ENCODE measurements at places on chromosomes 13 and 19.

DNA sequence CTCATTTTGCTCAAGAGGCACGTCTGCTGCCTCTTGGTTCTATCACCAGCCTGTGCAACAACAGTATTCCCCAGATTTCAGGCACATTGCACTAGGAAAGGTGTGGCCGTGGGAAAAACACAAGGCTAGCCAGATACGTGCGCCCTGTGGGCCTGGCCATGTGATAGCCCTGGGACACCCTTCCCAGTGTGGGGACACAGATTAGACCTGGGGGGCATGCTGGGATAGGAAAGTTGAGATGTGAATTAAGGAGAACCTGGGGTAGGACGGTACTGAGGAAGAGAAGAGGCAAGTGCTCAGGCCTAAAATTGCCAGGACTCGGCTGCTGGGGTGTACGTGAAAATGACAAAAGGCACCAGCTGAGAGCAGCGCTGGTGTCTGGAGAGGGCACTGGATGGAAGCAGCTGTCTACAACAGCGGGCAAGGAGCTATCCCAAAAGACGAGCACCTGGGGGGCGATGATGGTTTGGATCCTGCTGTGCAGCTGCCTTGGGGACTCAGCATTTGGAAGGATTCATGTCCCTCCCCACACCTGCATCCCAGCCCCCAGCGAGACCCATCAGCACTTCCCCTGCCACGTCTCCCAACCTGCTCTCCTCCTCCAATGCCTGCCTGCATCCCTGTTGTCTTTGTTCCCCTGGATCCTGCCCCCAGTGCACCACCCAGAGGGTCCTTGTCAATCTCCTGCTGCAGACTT is 54.3 kb downstream of the GGACT start:
- no peak for DNase-seq

- DNase-seq, result no peak
These were observed 467 bp downstream of the LAMP1 start for GRCh38 chr13:113297370-113298042.

DNA sequence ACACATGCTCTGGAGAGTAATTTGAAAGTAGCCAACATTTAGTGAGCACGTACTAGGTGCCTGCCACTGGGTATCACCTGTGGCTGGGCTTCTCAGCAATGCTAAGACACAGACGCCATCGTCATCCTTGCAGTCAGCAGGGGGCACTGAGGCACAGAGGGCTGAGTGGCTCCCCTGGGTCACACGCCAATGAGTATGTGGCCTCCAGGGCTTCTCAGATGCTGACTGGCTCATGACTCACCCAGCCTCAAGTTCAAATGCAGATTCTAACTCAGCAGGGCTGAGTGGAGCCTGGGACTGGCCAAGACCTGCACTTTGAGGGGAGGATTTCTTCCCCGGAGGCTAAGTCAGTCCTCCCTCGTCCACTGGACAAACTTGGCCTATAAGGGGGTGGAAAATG is 115.1 kb upstream of the CACNA1A start:
- DNase-seq, result no peak

- DNase-seq, result no peak
These were observed 72.1 kb downstream of the KLF12 start for GRCh38 chr13:74061926-74062595.

GRCh38 chr19:18666784-18667183 is 16.7 kb upstream of the CRTC1 start:
- no peak for DNase-seq

GRCh38 chr13:46624821-46625220 is 71.9 kb downstream of the LRCH1 start:
- DNase-seq, result no peak

GRCh38 chr19:16375936-16376185 is 51.2 kb downstream of the KLF2 start:
- DNase-seq, result no peak

DNA sequence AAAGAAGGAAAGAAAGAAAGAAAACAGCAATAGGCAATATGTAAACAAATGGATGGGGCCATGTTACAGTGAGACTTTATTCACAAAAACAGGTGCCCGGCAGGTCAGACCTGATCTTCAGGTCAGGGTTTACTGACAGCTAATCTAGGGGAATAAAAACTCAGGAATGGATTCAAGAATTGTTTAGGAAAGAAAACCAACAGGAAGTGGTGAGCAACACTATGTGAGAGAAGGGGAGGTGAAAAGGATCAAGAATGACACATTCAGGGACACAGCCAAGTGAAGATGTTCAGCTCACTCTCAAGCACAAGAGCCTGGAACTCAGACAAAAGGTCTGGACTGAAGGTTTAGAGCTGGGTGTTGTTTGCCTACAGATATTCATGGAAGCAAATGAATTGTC is 244.5 kb downstream of the EFNB2 start:
- no peak for DNase-seq

DNA sequence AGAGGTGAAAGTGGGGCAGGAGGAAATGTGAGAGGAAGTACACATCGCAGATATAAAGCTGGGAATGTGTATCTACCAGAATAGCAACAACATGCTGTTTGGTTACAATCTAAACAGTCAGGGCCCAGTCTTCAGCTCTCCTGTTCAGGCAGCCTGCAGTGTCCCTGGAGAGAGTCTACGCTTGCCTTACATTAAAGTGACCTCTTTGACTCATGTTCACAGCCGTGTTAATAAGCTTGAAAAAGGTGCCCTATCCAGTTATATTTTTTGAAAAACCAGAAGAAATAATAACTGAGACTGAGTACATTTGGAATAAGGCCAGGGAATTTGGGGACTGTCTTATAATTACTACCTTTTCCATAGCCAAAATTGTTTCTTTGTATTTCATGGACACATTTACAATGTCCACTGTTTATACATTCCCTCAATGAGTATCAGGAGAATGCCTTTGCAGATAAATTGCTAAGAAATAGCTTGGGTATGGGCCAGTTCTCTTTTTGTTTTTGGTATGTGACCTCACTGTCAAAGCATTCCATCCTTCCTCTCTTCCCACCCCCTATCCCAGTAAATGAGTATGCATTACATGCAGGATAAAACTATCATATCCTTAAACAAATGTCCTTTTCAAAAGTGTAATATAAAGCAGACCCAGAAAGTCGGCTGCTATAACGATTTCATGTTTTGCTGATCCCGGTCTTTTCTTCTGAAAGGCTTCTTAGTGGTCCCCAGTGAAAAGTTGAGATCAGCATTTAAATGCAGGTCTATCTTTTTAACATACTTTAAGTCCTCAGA is 82.6 kb downstream of the PCDH9 start:
- no peak for DNase-seq

- DNase-seq, result no peak
These were observed 292.4 kb downstream of the EFNB2 start for GRCh38 chr13:106243011-106243565.

GRCh38 chr19:35828692-35829301 is 16.2 kb upstream of the PRODH2 start:
- peak; percentile 55 for DNase-seq

DNA sequence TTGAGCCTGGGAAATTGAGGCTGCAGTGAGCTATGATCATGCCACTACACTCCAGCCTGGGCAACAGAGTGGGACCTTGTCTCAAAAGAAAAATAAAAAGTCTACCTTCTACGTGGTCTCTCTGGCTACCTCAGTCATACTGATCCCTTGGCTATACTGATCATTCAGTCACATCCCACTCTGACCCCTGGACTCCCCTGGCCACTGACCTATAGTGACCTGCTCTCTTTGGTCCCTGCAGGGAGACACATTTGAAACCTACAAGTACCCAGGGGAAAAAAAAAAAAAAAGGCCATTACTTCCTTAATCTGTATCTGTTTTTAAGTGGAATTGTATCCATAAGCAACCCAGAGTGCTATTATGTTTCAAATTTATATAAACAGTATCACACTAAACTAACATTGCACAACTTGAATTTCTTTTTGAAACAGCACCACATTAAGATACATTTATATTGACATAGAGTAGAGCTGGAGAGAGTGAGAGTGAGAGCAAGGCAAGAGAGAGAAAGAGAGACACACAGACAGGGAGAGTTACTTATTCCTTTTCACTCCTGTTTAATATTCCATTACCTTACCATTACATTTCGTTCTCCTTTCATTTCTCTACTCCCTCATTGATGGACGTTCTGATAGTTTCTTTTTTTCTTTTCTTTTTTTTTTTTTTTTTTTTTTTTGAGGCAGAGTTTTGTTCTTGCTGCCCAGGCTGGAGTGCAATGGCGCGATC is 23.7 kb upstream of the CERS4 start:
- DNase-seq, result no peak

DNA sequence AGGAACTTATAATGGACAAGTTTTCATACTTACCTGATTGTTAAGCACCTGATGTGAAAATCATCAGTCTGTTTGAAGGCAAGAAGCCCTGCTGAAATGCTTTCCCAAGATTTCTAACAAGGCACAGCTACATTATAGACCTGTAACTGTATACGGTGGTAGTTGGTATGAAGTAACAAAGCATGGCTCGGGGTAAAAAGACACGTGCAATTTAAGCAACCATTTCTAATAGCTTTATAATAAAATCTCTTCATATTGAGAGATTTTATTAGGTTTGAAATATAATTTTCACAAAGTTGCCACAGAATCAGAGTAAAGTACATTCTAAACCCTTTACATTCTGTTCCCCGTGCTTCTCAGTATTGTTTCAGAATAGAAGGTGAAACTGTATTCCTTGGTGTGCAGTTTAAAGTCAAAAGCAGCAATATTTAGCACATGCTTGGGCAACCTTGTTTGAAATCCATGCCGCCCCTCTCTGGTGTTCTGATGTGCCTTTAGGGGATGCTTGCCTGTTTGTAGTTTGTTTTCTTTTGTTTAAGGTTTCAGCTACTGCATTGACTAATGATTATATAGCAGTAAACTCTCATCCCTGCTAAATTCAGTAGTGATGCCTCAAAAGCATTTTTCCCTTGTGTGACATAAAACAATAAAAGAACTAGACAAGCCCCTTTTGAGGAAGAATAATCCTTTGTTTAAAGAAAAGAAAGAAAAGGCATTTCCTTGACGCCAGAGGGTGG is 125.2 kb upstream of the OBI1 start:
- DNase-seq, result no peak

DNA sequence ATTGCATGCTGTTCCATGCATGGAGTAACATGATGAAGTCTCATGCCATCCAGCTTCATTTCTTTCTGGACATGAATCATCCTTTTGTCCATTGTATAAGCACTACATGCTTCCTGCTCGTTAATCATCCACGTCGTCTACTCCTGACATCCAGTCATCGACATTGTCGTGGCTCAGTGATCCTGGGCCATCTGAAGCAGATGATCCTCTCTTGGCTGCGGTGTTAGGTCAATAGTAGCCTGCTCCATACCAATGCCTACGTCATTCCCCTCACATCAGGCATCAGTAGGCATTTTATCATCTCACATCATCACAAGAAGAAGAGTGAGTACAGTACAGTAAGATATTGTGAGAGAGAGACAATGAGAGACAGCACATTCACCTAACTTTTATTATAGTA is 7.9 kb upstream of the MYO16 start:
- no peak for DNase-seq

DNA sequence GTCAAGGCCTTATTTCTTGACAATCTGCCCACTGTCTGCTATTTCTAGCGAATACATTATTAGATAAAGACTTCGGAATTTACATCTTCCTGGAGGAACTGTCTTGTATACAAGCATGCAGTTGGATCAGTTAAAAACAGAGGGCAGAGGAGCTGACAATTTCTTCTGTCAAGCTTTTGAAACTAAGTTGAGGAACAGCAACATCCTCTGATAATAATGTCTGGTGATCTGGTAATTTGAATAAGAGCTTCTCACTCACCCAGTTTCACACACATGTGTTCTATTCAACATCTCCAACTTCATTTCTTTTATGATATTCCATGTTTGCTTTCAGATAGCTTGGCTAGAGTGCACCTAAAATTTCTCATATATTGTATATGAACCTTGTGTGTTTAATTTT is 50.2 kb downstream of the MTMR6 start:
- no peak for DNase-seq

DNA sequence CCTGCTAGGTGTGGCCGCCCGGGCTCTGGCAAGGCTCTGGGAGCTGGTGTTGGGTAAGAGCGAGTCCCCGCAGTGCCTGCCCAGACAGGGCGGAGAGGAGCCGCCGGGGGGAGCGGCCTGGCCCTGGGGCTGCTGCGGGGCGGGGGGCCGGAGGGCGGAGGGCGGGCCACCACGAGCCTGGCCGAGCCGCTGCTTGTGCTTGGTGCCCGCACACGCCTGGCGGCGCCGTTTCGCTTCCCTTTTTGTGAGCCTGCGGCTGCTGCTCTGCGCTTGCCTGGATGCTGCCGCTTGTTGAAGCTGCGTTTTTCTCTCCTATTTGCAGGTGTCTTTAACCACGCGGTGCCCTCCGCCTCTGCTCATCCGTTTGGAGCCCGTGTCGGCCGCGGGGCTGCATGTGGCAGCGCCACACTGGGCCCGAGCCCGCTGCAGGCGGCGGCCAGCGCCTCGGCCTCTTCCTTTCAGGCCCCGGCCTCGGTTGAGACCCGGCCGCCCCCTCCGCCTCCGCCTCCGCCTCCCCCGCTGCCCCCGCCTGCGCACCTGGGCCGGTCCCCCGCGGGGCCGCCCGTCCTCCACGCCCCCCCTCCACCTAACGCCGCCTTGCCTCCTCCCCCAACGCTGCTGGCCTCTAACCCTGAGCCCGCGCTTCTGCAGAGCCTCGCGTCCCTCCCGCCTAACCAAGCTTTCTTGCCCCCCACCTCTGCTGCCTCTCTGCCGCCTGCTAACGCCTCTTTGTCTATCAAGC is 8.5 kb downstream of the PLEKHJ1 start:
- DNase-seq, result no peak

- no peak for DNase-seq
These were observed 2.8 kb downstream of the SWSAP1 start for GRCh38 chr19:11377237-11377636.

GRCh38 chr13:61797397-61797796 is 381.7 kb upstream of the PCDH20 start:
- DNase-seq, result no peak

DNA sequence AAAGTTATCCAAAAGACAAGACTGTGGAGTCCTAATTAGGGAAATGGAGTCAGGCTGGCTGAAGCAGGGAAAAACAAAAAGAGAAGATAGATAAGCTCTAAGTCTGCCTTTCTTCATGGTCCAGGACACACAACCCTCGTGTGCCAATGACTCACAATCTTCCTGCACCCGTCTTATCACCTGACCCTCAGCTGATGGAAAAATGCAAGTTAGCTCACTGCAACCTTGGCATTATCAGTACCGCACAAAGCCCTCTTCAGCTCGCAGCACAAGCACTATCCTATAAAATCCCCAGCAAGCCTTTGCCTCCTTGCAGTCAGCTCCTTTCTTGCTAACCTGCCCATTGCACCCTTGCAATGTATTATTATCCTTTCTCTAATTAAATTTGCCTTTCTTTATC is 4.3 kb downstream of the OR7A5 start:
- no peak for DNase-seq

GRCh38 chr19:50043967-50044366 is 18.2 kb downstream of the ZNF473 start:
- no peak for DNase-seq

- peak; percentile 85 for DNase-seq
These were observed 75.2 kb upstream of the MCF2L start for GRCh38 chr13:112893570-112894422.

GRCh38 chr13:107043021-107043956 is 475.4 kb upstream of the ARGLU1 start:
- DNase-seq, result no peak

GRCh38 chr13:33438918-33439317 is 153.4 kb upstream of the STARD13 start:
- DNase-seq, result no peak

Data from T47D (cell line).